GM23248 (cell line): ENCODE measurements at places on chromosomes 3 and 15.

GRCh38 chr3:149763565-149764195, 11.4 kb upstream of the COMMD2 start:
- no peak overlapping the region for H3K27ac ChIP-seq
- no peak overlapping the region for H3K4me3 ChIP-seq
- H3K4me1 ChIP-seq = no peaks in the 10 kb centered on the region
- H3K36me3 ChIP-seq = no peaks in the 10 kb centered on the region
- DNase-seq = no peak

DNA sequence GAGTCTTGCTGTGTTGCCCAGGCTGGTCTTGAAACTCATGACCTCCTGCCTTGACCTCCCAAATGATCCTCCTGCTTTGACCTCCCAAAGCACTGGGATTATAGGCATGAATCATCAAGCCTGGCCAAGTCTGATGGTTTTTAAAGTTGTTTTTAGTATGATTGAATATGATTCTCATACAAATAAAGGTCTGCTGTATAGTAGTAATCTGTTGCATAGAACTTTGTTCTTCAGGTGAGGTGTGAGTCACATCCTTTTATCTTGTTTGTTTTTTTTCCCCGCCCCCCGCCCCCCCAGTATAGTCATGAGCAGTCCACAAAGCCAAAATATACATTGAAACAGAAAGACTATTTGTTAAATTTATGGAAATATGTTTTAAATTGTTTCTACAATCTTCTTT, 39.0 kb downstream of the UBE2E2 start:
- DNase-seq = no peak
- 0 out of 2 replicates have a peak, but pooled peaks cover 3% of the 10 kb centered on the region for H3K4me1 ChIP-seq
- no peaks in the 10 kb centered on the region for H3K36me3 ChIP-seq
- no peak overlapping the region for H3K4me3 ChIP-seq
- H3K27ac ChIP-seq = no peak overlapping the region
- H3K27me3 ChIP-seq = no peaks in the 10 kb centered on the region

- no peak for DNase-seq
- no peaks in the 10 kb centered on the region for H3K36me3 ChIP-seq
- H3K4me1 ChIP-seq = no peaks in the 10 kb centered on the region
Measured at GRCh38 chr3:62550439-62550838, 177.1 kb upstream of the FEZF2 start.

GRCh38 chr3:155753038-155753639, 8.3 kb upstream of the PLCH1 start:
- peak; percentile 54 for DNase-seq
- H3K27me3 ChIP-seq = no peaks in the 10 kb centered on the region
- no peaks in the 10 kb centered on the region for H3K4me1 ChIP-seq
- no peaks in the 10 kb centered on the region for H3K36me3 ChIP-seq
- no peak overlapping the region for H3K4me3 ChIP-seq

DNA sequence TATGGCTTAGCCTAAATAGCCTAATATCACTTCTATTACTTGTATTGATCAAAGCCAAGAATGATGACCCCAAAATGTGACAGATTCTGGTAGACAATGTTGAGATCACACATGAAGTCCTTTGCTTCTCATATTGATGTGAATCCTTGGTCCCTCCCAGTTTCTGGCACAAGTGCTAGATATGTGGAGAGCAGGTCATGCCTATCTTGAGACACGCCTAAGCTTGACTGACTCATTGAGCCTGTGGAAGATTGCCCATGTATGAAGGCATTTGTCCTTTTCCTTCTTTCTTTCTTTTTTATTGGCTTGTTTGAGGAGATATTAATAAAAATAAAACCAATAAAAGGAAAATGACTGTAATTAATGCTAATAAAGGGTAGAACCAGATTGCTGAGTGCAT, 54.0 kb upstream of the TMEM108 start:
- H3K4me1 ChIP-seq = no peaks in the 10 kb centered on the region
- no peaks in the 10 kb centered on the region for H3K36me3 ChIP-seq
- H3K27ac ChIP-seq = no peak overlapping the region
- no peak overlapping the region for H3K4me3 ChIP-seq
- DNase-seq = no peak

DNA sequence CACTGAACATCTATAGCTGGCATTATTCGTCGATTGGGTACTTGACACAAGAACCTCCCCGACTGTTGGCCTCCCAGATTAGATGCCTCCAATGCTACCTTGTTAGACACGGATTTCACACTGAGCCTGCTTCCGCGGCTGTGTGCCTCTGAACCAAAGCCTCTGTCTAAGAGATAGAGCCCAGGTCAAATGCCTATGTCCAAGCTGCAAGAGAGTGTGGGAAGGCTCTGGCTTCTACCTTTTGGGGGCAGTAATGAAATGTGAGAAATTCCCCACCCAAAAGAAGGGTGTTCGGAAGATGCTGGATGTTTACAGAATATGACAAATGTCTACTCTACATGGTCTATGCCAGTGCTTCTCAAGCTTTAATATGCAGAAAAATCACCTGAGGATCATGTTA, 2.0 kb upstream of the RPUSD2 start:
- H3K4me3 ChIP-seq = no peak overlapping the region
- no peak for DNase-seq
- H3K36me3 ChIP-seq = peaks cover under 1% of the 10 kb centered on the region; the same call in 1 of the 2 replicates
- H3K27me3 ChIP-seq = no peaks in the 10 kb centered on the region
- H3K4me1 ChIP-seq = peaks cover 11% of the 10 kb centered on the region
- H3K27ac ChIP-seq = no peak overlapping the region

DNA sequence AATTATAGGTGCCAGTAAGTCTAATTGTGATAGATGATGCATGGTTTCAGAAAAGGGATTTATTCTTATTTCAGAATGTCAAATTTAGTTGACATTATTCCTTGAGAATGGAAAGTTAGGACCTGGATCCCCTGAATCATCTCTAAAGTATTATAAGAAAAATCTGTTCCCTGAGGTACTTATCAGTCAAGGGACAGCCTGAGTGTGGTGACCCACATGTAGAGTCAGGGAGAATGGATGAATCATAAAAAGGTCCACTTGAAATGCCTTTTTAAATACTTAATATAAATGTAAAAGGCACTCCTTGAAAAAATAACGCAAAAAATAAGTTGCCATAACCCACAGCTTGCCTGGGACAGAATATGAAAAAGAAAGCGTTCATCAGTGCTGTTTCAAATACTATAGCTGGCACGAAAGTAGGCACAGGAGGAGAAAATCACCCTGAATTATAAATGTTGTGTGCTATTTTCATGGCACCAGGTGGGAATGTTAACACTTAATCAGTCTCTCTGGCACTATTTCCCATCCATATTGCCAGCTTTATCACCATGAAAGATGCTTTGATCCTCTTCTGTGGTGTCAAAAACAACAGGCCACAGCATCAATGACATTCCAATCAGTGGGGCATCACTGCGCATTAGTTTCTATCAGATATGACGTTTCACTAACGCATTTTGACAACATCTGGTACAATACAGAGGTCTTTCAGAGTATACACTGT, 208.5 kb downstream of the EPHA3 start:
- H3K36me3 ChIP-seq = no peaks in the 10 kb centered on the region
- DNase-seq = no peak
- no peak overlapping the region for H3K27ac ChIP-seq
- peaks cover 4% of the 10 kb centered on the region for H3K4me1 ChIP-seq

- H3K36me3 ChIP-seq = no peaks in the 10 kb centered on the region
- H3K4me1 ChIP-seq = peaks cover 5% of the 10 kb centered on the region; the same call in 1 of the 2 replicates
- no peaks in the 10 kb centered on the region for H3K27me3 ChIP-seq
- peak; percentile 67 for DNase-seq
- H3K4me3 ChIP-seq = no peak overlapping the region
Measured at GRCh38 chr15:87672309-87673288, 583.9 kb downstream of the NTRK3 start.

DNA sequence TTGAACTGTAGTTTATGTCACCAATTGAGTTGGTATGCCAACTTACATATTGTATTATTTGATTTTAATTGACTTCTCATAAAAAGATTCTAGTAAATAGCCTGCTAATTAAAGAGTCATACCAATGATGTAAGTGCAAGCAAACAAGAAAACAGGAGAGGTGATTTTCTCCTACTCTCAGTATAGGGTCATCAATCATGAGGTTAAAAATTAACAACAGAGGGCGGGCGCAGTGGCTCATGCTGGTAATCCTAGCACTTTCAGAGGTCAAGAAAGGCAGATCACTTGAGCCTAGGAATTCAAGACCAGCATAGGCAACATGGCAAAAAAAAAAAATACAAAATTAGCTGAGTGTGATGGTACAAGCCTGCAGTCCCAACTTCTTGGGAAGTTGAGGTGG, 108.7 kb downstream of the MYO9A start:
- no peaks in the 10 kb centered on the region for H3K27me3 ChIP-seq
- no peak overlapping the region for H3K4me3 ChIP-seq
- DNase-seq = no peak

DNA sequence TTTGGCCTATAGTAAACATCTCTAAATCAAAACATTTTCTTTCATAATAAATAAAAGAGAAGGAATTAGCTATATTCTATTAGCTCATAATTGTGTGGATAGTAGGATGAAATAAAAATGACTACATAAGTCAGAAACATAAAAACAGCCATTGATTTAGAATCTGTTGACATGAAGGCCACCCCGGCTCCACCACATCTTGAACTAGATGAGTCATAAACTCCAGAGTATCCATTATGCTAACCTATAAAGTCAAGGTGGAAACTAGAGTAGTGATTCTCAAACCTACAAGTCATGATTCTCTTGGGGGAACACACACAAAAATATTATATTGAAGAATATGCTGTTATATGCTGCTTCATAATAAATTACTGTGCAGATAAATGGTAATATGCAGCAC, 831.0 kb downstream of the TUSC7 start:
- H3K27ac ChIP-seq = no peak overlapping the region
- no peaks in the 10 kb centered on the region for H3K27me3 ChIP-seq
- no peak overlapping the region for H3K4me3 ChIP-seq
- H3K4me1 ChIP-seq = 0 out of 2 replicates have a peak, but pooled peaks cover 6% of the 10 kb centered on the region
- peak; percentile 26 for DNase-seq
- H3K36me3 ChIP-seq = no peaks in the 10 kb centered on the region

- peak; percentile 66 for DNase-seq
- H3K36me3 ChIP-seq = no peaks in the 10 kb centered on the region
- H3K27ac ChIP-seq = peak overlapping the region; percentile 32
- H3K27me3 ChIP-seq = no peaks in the 10 kb centered on the region
- peaks cover 43% of the 10 kb centered on the region for H3K4me1 ChIP-seq
Measured at GRCh38 chr3:54968546-54969172, 40.8 kb upstream of the LRTM1 start.

GRCh38 chr15:29115093-29115991, 154.3 kb downstream of the NSMCE3 start:
- H3K4me1 ChIP-seq = no peaks in the 10 kb centered on the region
- no peak overlapping the region for H3K4me3 ChIP-seq
- DNase-seq = no peak
- no peaks in the 10 kb centered on the region; the same call in 1 of the 2 replicates for H3K27me3 ChIP-seq
- no peaks in the 10 kb centered on the region for H3K36me3 ChIP-seq
- no peak overlapping the region for H3K27ac ChIP-seq

DNA sequence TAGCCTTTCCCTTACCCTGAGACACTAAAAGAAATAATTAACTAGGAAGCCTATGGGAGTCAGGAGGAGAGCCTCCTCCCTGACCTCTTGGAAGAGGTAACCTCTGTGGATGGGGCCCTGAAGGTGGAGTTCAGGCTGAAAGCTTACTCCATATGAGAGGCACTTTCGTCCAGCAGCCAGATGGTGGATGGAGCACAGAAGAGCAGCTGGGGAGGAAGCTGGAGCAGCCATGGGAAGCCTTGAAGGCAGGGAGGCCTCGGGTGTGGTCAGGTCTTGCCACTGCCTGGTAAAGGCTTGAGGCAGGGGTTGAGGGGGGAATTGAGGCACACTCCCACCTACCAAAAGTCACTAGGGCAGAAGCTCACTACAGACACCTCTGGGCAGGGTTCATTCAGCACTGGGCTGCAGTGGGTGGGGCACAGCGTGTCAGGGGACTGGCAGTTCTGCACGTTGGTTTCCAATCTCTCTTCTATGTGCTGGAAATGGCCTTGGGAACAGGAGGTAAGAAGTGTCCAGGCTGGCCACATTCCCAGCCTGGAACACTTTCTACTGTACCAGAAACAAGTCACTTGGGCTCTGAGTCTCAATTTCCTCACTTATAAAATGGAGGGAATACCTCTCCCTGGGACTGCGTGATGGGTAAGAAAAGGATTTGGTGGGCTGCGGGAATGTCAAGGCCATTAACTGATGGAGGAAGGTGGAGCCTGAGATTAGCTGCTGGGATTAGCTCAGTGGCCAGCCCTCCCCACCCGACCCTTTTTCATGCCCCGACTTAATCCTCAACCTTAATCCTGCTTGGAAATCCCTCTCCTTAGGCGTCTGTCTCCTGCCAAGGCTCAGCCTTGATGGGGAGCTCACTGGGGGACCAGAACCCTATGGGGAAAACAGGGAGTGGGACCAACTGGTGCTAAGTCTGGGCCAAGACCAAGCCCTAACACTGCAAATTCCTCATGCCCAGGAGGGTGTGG, 5.4 kb downstream of the PCBP4 start:
- DNase-seq = no peak
- no peaks in the 10 kb centered on the region for H3K36me3 ChIP-seq
- H3K27me3 ChIP-seq = no peaks in the 10 kb centered on the region
- H3K4me3 ChIP-seq = no peak overlapping the region
- 0 out of 2 replicates have a peak, but pooled peaks cover 6% of the 10 kb centered on the region for H3K4me1 ChIP-seq
- no peak overlapping the region for H3K27ac ChIP-seq

GRCh38 chr15:91308855-91309254, 208.8 kb downstream of the SV2B start:
- H3K4me3 ChIP-seq = no peak overlapping the region
- H3K4me1 ChIP-seq = no peaks in the 10 kb centered on the region
- no peak overlapping the region for H3K27ac ChIP-seq
- no peaks in the 10 kb centered on the region for H3K36me3 ChIP-seq
- no peak for DNase-seq

DNA sequence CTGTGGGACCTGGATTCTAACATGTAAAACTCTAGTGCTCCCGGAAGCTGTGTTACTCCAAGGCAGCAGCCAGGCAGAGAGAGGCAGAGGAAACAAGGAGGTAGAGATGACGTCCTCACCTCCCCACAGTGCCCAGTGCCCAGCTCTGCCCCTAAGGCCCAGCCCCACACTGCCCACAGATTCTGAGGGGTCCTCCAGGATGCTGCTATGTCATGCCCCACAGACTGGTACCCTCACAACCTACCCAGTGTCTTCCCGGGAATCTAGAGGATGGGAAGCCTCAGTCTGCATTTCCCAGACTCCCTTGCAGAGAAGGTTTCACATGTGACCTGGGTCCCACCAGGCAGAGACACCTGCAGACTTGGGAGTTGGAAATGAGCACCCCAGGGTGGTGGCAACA, 75.9 kb upstream of the PCSK6 start:
- no peak for DNase-seq
- H3K4me1 ChIP-seq = no peaks in the 10 kb centered on the region
- H3K27ac ChIP-seq = no peak overlapping the region
- H3K36me3 ChIP-seq = no peaks in the 10 kb centered on the region

DNA sequence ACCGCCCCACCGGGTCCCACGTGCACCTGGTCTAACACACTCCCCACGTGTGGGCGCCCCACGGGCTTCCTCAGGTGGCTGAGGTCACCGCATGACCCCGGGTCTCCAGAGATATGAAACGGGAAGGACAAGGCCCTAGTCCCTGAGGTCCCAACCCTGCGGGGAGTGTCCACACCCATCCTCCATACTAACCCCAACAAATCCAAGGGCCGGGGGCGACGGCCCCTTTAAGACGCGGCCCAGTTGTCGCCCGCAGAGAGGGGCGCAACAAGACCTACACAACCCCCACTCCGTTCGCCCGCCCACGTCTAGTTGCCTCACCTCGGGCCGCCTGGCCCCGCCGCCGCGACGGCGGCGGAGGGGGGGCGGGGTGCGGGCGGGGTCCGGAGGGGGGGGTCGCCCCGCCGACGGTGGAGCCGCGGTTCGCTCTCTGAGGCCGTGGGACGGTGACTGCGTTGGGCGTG, 396 bp downstream of the INO80 start:
- H3K4me3 ChIP-seq = peak overlapping the region; percentile 87
- H3K36me3 ChIP-seq = no peaks in the 10 kb centered on the region
- H3K27ac ChIP-seq = peak overlapping the region; percentile 96
- peaks cover 8% of the 10 kb centered on the region; the same call in 1 of the 2 replicates for H3K4me1 ChIP-seq
- no peaks in the 10 kb centered on the region for H3K27me3 ChIP-seq
- DNase-seq = no peak
